ENCODE measurements at places on chromosomes 2 and 18. TPM values are rescaled to one million over a fixed set of nuclear protein-coding genes. Genes with fewer than 3 reads are reported as not detected.

The MITD1 gene
- total RNA-seq: 17.1 TPM

The IL36B gene
- not detected for total RNA-seq

The RGPD8 gene
- total RNA-seq: 8.2 TPM

The EMX1 gene
- total RNA-seq: 0.39 TPM

The LGALSL gene
- 3.1 TPM for total RNA-seq

The DOK6 gene
- total RNA-seq: not detected

The LYPD1 gene
- not detected for total RNA-seq

The AAMP gene
- 113 TPM for total RNA-seq

The STARD6 gene
- total RNA-seq: not detected

The ACSL3 gene
- total RNA-seq: 280 TPM

The NT5DC4 gene
- not detected for total RNA-seq

The SLC16A14 gene
- 0.11 TPM for total RNA-seq

The STAT4 gene
- 12.3 TPM for total RNA-seq

The MAP3K19 gene
- total RNA-seq: not detected

The KHK gene
- total RNA-seq: not detected

The NEU4 gene
- total RNA-seq: not detected

The GPBAR1 gene
- total RNA-seq: 1.2 TPM

The GPR35 gene
- 0.39 TPM for total RNA-seq

The RHBDD1 gene
- total RNA-seq: 27.4 TPM

The CRYGD gene
- not detected for total RNA-seq

The VWA3B gene
- 0.11 TPM for total RNA-seq

The BABAM2 gene
- 23.6 TPM for total RNA-seq

The RGPD5 gene
- total RNA-seq: 13.7 TPM

The PCARE gene
- not detected for total RNA-seq

All from placental epithelial cell (primary cell).